ENCODE measurements at places on chromosomes 3 and 15. TPM values are rescaled to one million over a fixed set of nuclear protein-coding genes. Genes with fewer than 3 reads are reported as not detected.

Gene SYNM
- total RNA-seq = 6.1 TPM

Gene CLDN16
- total RNA-seq = 0.38 TPM

Gene THBS1
- total RNA-seq = 5,888 TPM

Gene TERB2
- not detected for total RNA-seq

Gene AMIGO3
- not detected for total RNA-seq

Gene SPG21
- 62.5 TPM for total RNA-seq

Gene NTRK3
- total RNA-seq = 3.1 TPM

Gene GRK7
- total RNA-seq = not detected

Gene C15orf62
- not detected for total RNA-seq

Gene GABRB3
- 0.28 TPM for total RNA-seq

Gene ASTE1
- total RNA-seq = 7.3 TPM

Gene CFAP91
- total RNA-seq = 0.85 TPM

Gene LIPH
- 2.3 TPM for total RNA-seq

Gene RAD54L2
- 14.8 TPM for total RNA-seq

Gene GTF2E1
- 31.1 TPM for total RNA-seq

Gene RAMAC
- total RNA-seq = 36.6 TPM

Gene PRTG
- total RNA-seq = 1.9 TPM

Gene ERICH6
- total RNA-seq = under 0.01 TPM

Gene ITIH1
- 0.56 TPM for total RNA-seq

Gene GATM
- 0.56 TPM for total RNA-seq

Gene LRRC31
- total RNA-seq = not detected

Gene PP2D1
- not detected for total RNA-seq

Gene NANOGP8
- not detected for total RNA-seq

Gene C3orf80
- total RNA-seq = 0.58 TPM

Gene TAGLN3
- total RNA-seq = 0.85 TPM

Gene CYB561D2
- 34.1 TPM for total RNA-seq

Gene PPP1R14D
- total RNA-seq = not detected

Gene STRIT1
- not detected for total RNA-seq

Gene CIP2A
- total RNA-seq = 7.0 TPM

Gene DLL4
- total RNA-seq = 0.28 TPM

Gene DHX30
- total RNA-seq = 85.1 TPM

Gene C3orf85
- not detected for total RNA-seq

Gene PLEKHO2
- 14.4 TPM for total RNA-seq

Gene SLC24A5
- not detected for total RNA-seq

Gene MAP6D1
- 3.4 TPM for total RNA-seq

Gene MOBP
- under 0.01 TPM for total RNA-seq

Gene GOLGA6B
- not detected for total RNA-seq

Gene PROK2
- not detected for total RNA-seq

Gene EFCC1
- under 0.01 TPM for total RNA-seq

Gene TMC3
- 3.9 TPM for total RNA-seq

Gene KNL1
- 2.5 TPM for total RNA-seq

Gene GP5
- 1.1 TPM for total RNA-seq
